AG08395 (cell line): ENCODE measurements at places on chromosomes 7 and 10.
A peak's percentile ranks its signal among the peaks of the same experiment; 100 is the strongest.

DNA sequence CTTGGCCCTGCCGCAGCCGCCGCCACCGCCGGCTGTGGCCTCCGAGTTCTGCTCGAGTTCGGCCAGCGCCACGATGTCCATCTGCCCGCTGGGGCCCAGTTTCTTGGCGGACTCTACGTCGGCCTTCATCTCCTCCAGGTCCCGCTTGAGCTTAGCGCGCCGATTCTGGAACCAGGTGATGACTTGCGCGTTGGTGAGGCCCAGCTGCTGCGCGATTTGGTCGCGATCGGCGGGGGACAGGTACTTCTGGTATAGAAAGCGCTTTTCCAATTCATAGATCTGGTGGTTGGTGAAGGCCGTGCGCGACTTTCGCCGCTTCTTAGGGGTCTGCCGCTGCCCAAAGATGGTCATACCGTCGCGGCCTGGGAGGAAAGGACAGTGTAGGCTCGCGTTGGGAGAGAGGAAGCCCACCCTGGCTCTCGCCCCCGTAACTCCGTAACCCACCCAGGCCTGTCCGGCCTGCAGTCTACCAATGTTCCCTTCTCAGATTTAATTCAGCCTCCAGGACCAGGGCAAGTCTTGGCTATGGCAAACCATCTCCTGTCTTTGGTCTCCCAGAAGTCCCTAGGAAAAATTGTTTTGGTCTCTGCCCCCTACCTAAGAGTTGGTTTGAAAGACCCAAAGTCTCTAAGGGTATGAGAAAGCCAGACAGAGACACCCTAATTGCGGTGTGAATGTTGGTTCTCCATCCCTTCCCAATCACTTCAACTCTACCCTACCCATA is 1.7 kb downstream of the LBX1 start:
- no peak for DNase-seq

GRCh38 chr10:132837905-132838304 is 52.0 kb upstream of the NKX6-2 start:
- DNase-seq = no peak

GRCh38 chr7:73366990-73367389 is 39.0 kb downstream of the FKBP6 start:
- no peak for DNase-seq

DNA sequence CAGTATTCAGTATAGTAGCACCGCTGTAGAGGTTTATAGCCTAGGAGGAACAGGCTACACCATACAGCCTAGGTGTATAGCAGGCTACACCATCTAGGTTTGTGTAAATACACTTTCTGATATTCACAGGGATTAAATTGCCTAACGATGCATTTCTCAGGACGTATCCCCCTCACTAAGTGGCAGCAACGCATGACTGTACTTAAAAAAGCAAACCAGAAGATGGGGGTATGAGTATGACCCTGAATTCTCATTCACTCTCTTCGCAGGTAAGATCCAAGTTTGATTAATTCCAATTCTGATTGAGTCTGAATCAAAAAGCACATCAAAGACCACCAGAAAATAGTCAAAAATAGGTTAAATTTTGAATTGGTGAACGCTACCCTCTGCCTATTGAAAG is 972 bp downstream of the ORC5 start:
- DNase-seq = no peak

GRCh38 chr7:36563706-36564327 is 160.5 kb downstream of the AOAH start:
- no peak for DNase-seq

- DNase-seq = no peak
These were observed 141.7 kb downstream of the KAT6B start for GRCh38 chr10:74967911-74968666.

DNA sequence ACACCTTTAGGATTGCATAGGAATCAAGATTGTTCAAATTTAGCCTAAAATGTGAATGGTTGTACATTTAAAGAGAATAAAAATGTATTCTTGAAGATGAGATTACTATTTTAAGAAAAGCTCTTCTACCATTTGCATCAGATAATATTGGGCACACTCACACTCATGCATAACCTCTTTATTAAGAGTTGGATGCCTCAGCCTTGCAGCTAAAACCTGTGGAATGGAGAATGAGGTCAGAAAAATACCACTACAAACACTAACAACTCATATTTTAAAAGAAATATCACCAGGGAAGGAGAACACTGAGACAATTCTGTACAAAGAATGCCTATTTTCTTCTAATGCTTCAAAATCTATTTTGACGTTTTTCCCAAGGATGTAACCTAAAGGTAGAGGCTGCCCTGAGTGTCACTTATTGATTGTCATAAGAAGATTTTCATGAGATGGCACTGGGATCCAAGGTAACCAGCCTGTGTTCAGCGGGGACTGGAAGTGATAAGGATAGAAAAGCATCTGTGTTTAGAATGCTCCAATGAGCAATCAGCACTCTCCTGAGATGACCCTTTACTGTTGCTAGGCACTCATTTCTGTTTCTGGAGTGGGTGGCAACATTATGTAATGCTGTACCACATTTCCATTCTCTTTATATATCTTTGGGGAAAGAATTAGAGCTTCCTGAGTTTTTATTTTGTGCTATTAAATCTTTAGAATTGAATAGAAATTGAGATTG is 26.6 kb downstream of the REEP3 start:
- peak; percentile 50 for DNase-seq

DNA sequence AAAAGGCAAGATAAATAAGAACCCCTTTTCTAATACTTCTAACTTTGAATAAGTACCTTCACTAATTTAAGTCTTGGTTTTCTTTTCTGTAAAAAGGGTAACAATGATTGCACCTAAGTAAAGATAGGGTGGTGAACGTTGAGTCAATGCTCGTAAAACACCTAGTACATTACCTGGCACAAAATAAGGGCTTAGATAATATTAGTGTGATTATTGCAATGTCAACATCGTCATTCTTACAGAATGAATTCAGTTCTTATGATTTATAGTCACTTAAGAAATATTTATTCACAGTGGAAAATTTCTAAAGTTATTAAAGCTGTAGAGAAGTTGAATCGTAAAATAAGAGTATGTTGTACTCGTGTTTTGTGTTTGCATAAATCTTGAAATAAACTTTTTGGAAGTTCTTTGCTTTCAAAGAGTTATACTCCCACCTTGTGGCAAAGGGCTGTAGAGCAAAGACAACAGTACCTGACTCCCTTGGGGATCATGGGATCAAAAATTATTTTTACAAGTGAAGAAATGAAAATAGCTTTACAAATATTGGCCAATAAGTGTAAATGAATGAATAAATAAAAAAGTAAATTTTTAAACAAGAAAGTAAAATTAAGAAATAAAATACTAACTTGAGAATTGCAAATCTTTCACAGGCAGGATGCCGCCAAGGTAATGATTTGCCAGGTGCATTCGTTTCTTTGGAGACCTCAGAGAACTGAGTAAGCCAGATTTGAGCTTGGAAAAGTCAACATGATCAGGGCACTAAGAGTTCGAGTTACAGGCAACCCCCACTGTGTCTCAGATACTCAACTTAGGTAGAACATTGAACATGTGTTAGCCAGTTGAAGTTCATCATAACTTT is 285.8 kb upstream of the CACNA2D1 start:
- DNase-seq = peak; percentile 34

- DNase-seq = no peak
These were observed 3.1 kb downstream of the DYDC2 start for GRCh38 chr10:80359644-80360043.

GRCh38 chr10:132855889-132856288 is 69.9 kb upstream of the NKX6-2 start:
- no peak for DNase-seq

DNA sequence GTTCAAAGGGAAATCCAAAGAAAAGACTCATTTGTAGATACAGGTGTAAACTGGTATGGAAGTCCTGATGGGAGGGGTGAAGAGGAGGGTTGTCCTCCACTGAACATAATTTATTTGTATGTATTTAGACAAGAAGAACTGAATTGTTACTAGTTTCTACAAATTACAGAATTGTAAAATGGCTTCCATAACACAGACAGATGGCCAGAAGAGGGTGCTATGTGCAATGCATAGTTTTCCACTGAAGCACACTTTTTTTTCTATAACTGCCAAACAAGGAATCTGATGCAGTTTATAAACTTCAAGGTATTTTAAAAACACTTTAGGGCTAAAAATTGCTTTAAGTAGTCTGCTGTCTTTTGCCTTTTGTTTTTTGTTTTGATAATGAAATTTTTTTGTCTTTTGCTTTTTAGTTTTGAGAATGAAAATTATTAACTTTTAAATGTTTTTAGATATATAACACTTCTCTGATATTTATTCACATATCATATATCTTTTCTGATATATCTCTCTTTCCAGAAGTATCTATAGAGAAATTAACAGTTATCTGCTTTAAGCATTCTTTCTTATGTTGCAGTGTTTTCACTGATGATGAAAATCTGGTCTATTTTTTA is 58.5 kb downstream of the PHYHIPL start:
- peak; percentile 13 for DNase-seq

DNA sequence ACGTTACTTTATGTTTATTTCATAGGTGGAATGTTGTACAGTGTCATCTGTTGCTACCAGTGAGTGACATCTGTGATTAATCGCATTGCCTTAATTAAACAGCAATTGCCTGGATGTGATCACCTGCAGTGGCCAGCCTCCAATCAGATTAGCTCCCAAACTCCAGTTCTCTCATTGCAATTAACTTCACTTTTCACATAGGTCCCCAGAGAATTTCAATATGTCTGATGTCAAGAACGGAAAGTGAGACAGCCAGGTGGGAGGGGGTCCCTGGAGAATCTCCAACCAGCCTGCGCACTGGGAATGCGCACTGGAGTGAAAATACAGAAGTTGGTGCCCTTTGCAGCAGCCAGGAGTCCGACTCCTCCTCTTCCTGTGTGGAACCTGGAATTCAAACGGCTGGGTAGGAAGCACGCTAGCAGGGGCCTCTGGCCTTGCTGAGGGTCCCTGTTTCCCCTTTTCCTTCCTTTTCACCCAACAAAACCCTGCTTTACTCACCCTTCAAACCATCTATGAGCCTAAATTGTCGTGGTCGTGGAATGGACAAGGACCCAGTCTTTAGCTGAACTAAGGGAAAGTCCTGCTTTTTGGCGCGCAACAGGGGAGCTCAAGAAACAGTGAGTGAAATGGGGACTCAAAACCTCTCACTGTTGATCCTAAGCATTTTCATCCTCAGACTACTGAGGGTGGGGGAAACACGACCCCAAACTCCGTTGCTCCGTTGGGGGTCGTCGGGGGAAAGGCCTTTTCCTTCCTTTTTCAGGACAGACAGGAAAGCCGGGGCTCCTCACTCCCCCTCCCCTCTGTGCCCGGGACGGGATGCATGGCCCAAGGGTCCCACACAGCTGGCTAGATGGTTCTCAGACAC is 1355.5 kb upstream of the LRRTM3 start:
- DNase-seq = peak; percentile 30

- no peak for DNase-seq
These were observed 63.9 kb downstream of the WDFY4 start for GRCh38 chr10:48748573-48748972.

- DNase-seq = no peak
These were observed 223.0 kb downstream of the SORCS1 start for GRCh38 chr10:106941297-106942034.

DNA sequence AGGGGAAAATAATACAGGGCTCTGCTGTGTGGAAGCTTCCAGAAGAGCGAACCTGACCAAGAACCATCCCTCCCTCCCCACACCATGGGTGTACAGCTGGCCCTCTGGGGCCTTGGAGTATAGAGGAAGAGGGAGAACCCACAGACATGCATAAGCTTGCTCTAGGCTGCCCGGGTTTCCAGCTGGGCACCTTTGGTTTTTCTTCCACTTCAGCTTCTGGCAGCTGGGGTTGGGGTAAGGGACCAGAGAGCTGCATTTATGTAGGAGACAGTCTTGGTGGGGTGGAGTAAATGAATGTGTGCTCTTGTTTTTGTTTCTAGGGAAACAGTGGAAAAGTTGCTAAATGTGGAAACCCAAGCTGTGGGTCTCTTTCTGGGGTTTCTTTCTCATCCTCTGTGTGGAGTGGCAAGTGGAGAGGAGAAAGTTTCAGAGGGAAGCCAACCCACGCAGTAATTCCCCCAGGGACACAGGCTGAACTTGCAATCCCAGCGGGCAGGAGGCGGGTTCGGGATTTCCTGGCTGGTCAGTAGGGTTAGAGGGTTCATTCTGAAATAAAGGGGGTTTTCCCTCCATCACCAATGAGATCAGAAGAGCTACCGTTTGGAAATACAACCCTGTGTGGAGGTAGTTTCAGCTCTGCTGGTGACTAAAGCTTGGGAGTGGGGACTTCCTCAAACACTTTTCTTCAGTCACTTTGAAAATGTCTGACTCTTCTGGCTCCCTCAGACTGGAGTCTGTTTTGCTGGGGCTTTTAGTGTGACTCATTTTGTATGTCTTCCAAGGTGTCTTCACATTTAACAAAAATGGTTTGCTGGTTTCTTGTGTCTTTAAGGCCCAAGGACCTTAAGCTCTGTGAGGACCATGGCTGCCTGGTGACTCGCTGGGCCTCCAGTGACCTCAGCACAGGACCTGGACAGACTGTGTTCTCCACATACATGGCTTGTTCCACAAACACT is 22.2 kb upstream of the SRGN start:
- peak; percentile 66 for DNase-seq

- no peak for DNase-seq
These were observed 4.4 kb downstream of the LAMTOR4 start for GRCh38 chr7:100152937-100153666.

DNA sequence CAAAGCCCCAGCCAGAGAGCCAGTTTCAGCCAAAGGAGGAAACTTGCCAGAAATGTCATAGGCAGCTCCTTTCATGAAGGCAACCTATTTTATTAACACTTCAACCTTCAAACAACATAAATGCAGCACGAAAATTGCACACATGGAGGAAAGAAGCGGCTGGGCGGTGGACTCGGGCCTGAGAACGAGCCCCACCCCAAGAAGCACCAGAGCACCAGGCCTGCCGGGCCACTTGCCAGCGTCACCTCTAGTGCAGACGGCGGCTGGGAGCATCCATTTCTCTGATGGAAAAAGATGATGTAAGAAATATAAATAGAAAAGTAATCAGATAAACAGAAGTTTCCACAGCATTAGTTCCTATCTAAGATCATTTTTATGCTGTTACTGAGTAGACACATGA is 100.0 kb downstream of the TCERG1L start:
- DNase-seq = no peak

GRCh38 chr7:95501261-95501832 is 15.6 kb downstream of the ASB4 start:
- no peak for DNase-seq

DNA sequence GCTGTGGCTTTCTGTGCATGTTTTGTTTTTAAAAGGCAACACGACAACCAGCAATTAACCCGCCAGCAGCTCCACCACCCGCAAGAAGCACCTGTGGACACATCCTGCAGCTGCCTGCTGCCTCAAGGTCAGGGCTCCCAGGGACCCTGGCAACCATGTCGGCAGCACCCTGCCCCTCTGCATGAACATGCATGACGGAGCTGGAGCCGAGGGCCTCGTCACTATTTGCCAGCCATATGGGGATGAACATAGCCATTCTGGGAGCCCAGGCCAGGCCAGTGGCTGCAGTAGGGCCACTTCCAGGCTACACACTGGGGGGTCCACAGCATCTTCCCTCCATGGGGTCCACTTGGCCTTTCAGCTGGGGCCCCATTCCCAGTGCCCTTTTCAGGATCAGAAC is 52.9 kb downstream of the CAMK2B start:
- DNase-seq = no peak

GRCh38 chr10:81108516-81109199 is 571.0 kb downstream of the SH2D4B start:
- DNase-seq = no peak
